ENCODE measurements at places on chromosomes 6 and 20.

DNA sequence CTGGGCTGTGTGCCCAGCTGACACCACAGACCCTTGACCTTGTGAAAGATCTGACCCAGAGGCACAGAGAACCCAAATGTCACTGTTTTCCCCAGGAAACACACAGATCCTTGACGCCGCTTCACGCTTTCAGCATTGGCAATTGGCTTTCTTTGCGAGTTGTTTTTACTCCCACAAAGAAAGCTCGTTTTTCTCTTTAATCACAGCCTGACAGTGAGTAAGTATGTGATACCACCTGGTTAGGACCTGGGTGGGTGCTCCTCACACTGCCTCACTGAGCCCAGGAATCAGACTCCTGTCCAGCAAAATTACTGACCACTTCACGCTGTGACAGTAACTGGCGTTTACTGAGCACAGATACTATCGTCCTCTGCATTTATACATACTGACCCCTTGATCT lies 13.0 kb downstream of the RPL10A start:
- DNase-seq, result no peak

GRCh38 chr6:105884426-105884825 lies 201.7 kb upstream of the PRDM1 start:
- DNase-seq, result no peak

- DNase-seq, result no peak
Observed at GRCh38 chr20:10806539-10806938, 132.7 kb upstream of the JAG1 start.

DNA sequence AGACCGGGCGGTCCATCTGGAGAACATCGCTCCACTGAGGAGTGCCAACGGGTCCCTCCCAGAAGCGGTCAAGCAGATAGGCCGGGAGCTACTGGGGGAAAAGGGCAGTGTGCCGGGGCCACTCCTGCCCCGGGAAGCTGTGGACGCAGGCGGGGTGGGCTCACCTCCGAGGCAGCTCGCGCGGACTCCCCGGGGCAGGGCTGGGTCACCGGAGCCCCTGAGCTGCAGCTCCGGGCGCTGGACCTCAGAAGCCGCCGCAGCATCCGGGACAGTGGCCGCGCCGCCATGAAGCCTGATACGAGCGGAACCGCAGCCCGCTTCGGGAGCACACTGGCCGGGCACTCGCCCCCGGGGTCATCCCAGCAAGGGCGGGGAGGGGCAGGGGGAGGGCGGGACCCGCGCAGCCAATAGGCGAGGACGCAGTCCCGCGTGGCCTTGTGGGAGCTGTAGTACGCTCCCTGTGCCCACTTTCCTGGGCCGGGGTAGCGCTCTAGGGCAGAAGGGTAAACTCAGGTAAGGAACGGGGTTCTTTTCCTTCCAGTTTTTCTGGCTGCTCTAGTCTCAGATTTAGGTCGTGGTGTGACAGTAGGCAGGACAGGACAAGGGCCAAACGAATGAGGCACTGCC lies at the start of gene MOCS1:
Gene MOCS1, minus strand, starts transcription at position 332 of the 627 bp plus-strand sequence. Its CDS starts 45 bp downstream, at position 287.
- DNase-seq, result no peak

DNA sequence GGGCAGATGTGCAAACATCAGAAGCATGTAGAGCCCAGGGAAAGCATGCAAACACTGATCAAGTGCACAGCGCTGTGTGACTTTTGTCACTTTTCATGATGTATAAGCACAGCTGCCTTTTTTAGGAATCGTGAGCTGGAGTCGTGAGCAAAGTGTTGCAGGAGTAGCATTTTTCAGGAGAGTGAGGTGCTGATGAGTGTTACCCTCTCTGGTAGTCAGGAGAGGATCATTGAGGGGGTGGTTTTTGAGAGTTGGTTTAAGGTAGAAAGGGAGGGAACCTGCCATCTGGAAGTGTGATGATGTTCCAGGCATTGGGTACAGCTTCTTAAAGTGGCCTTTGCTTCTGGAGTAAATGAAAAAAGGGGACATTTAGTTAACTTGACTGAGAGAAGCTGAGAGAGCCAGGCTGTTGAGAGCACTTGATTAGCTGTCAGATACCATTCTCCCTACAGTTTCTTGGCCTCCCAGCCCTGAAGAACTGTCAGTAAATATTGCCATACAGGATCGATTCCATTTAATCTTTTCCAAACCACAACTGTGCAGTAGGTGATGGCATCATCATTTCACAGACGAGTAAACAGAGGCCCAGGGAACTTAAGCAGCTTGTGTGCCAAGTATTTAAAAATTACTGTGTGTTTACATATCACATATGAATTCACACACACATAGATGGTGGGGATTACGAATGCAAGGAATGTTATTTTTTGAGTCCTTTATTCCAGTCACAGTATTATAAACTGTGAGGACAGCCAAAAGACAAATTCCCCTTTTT lies 28.9 kb downstream of the TPD52L1 start:
- no peak for DNase-seq

- no peak for DNase-seq
Observed at GRCh38 chr6:133992992-133993680, 40.1 kb downstream of the TBPL1 start.
